ENCODE measurements at places on chromosomes 3 and 15. TPM values are rescaled to one million over a fixed set of nuclear protein-coding genes. Genes with fewer than 3 reads are reported as not detected.

Gene EBLN2
- total RNA-seq, result 1.5 TPM

Gene ALG3
- total RNA-seq, result 64.1 TPM

Gene ZPLD1
- 1.1 TPM for total RNA-seq

Gene PLAAT1
- total RNA-seq, result 2.2 TPM

Gene MB21D2
- 14.1 TPM for total RNA-seq
